ENCODE measurements at places on chromosomes 4 and X. TPM values are rescaled to one million over a fixed set of nuclear protein-coding genes. Genes with fewer than 3 reads are reported as not detected.

Gene VCX3B
- not detected for polyA plus RNA-seq

Gene GLUD2
- 1.6 TPM for polyA plus RNA-seq

Gene PAGE1
- not detected for polyA plus RNA-seq

Gene FGG
- polyA plus RNA-seq, result not detected

Gene NXF3
- polyA plus RNA-seq, result 0.83 TPM

Gene TBC1D8B
- 9.1 TPM for polyA plus RNA-seq

Gene DNASE1L1
- polyA plus RNA-seq, result 50.3 TPM

Gene CSAG3
- not detected for polyA plus RNA-seq

GRCh38 chr4:70925418-70925817 is 23.2 kb downstream of the MOB1B start:
- no peak for DNase-seq

DNA sequence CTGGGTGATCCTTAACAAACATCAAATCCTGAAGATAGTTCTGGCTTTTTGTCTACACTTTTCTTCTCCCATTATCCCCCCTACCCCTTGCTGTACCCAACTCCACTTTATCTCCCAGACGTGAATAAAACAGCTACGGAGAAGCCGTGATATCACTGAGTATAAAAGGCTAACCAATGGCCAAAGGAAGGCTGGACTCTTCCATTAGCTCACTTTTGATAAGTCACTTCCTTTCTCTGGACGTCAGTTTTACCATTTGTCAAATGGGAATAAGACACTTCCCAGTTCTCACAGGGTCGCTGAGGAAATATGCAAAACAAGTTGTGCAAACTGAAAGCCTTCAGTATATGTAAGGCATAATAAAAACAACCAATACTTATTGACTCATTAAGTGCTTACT is 38.6 kb upstream of the EDA2R start:
- DNase-seq, result no peak

- DNase-seq, result no peak
These were observed 7.0 kb downstream of the TMEM255A start for GRCh38 chrX:120304256-120304655.

DNA sequence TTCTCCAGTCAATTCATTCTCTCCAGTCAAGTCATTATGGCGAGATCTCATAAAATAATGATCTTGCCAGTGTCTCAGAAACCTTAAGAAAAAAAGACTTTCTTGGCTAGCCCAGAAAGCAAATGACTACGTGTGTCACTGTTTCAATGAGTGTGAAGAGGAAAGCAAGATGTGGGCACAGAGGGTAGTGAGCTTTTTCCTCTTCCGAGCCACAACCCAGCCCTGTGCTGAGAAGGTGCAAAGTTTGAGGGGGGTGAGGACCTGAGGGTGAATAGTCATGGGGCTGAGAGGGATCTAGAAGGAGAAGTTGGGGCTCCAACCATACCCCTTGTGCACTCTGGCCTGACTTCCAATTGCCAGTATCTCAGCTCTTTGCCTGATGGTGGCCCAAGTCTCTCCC is 85.6 kb upstream of the EGFL6 start:
- DNase-seq, result no peak

DNA sequence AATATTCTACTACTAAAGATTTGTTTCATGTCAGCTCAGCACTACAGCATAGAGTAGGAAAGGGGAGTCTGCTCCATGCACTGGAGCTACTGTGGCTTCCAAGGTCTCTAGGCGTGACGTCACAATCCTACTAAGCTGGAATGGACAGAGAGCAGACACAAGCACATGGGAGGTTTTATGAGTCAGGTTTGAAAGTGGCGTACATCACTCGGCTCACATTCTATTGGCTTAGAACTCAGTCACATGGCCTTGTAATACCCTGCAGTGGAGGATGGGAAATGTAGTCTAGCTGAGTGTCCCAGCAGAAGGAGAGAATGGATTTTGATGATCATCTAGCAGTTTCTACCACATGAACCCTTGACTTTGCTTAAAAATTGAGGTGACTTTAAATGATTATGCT is 624.8 kb upstream of the ATOH1 start:
- no peak for DNase-seq

- no peak for DNase-seq
These were observed 524 bp downstream of the RAB33A start for GRCh38 chrX:130172127-130172845.

GRCh38 chr4:143344041-143344440 is 7.4 kb downstream of the GAB1 start:
- no peak for DNase-seq

GRCh38 chr4:40846532-40846931 is 96.8 kb downstream of the NSUN7 start:
- no peak for DNase-seq

DNA sequence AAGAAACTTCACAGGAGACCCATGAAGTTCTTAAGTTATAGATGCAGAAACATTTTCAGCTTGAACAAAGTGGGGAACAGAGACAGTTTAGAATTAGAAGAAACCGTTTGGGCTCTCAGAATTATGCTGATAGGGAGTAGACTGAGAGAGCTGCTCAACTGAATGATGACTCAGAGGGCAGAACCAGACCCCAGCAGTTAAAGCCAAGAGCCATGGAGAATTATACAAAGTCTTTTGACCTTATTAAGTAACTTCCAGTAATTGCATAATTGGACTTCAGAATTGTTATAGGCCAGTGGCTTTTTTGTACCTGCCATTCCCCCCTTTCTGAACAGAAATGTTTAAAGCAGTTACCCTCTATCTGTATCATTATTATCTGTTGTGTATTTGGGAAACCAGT is 642.1 kb downstream of the CCSER1 start:
- no peak for DNase-seq

GRCh38 chr4:144647095-144647561 is 1.2 kb downstream of the HHIP start:
- DNase-seq, result no peak

DNA sequence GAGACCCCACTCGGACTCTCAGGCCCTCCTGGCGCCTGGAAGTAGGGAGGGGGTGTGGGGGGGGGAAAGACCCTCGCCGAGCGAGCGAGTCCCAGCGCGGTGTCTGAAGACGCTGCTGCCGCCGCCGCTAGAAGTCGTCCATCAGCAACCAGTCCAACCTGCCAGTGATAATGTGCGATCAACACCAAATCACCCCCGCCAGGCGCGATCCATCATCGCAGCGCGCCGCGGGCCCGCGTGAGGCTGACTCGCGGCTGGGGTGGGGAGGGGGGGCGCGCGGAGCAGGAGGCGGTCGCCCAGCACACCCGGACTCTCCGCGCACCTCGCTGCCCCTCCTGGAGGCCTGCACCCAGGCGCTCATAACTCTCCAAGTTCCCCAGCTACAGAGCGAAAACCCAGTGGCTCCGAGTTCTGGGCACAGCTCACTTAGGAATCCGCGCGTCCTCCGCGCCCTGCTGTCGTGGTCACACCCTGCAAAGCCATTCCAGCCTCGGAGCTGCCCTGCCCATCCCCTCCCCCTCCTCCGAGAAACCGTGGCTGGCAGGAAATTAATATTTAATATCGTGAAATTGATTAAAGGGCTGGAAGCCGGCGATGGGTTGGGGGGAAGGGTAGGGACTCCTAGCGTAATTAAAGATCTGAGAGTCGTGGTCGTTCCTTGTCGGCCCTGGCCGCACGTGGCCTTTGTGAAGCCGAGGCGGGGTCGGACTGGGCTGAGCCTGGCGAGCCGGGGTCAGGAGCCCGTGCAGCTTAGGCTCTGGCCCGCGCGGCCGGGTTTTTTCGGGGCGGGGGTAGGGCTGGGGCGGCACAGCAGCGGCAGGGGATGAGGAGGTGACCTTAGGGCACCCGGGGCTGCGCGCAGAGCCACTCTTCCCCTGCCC is 58.1 kb upstream of the BCOR start:
- no peak for DNase-seq

DNA sequence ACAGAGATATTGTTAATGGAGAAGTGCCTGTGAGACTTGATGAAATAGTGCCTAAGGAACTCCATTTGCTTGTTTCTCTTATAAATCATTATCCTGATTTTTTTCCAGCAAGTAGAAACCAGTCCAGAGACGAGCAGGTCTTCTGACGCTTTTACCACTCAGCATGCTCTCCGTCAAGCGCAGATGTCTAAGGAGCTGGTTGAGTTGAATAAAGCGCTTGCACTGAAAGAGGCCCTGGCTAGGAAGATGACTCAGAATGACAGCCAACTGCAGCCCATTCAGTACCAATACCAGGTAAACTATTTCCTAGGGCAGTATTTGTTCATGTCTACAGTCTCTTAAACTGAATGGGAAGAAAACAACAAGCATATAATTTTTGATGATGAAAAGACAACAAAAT is 63.6 kb downstream of the KIF4A start:
- no peak for DNase-seq
